ENCODE measurements at places on chromosomes 6 and 20.

DNA sequence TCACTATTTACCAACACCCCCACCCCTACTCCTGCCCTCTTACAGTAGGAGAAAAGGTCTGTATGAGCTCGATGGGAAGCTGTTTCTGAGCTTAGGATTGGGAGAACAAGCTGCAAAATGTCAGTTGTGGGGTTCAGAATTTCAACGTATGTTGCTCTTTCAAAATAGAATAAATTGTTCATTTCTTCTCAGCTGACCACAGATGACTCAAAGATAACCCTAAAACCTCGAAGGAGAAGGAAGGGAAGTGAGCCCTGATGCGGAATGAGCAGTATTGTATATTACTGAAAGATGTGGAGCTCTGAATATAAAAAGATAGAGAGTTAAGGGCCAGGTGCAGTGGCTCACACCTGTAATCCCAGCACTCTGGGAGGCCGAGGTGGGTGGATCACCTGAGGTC is 35.9 kb upstream of the MYLIP start:
- no peak for DNase-seq

- no peak for DNase-seq
Measured at GRCh38 chr6:39059496-39060310, 11.1 kb downstream of the GLP1R start.

- DNase-seq, result no peak
Measured at GRCh38 chr6:15770347-15771143, 107.7 kb upstream of the DTNBP1 start.

DNA sequence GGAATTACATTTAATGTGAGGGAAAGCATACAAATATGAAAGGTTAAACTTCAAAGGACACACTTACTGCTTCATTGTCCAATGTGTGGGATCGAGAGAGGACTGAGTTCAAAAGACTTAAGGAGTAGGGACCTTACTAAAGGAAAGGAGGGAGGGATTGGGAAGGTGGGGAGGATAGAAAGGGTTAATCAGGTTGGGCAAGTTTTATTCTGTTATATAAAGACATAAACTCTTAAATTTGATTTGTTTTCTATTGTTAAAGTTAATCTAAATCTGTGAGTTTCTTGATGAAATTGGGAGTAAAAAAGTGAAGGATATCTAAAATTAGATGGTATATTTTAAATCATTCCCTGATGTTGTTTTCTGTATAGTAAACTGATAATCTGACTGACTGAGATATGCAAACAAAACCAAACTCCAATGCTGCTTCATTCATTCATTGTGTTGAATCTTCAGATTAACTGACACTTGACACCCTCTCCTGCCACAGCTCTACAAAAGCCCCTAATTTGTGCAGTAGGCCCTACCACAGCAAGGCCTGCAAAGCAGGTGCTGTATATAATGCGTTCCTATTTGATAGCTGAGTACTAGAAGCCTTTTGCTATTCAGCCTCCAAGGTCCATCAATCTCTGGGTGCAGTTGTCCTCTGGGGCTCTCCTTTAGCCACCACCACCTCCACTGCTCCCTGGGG is 1.3 kb upstream of the UBE2J1 start:
- no peak for DNase-seq

DNA sequence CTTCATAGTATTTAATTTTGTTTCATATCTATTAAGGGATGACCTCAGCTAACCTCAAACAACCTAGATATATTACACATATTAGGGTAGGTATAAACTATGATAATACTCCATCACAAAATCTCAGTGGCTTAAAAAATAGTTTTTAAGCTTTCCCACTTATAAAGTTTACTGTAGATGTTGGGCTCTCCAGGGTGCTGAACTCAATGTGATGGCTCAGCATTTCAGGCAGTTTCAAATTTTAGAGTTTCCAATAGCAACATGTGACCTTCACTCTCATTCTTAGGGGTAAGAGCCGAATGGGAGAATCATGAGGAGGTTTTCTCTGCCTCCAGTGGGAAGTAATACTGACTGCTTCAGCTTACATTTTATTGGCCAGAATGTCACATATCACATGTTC is 357.3 kb downstream of the MEI4 start:
- no peak for DNase-seq

GRCh38 chr20:19823216-19823615 is 65.2 kb downstream of the RIN2 start:
- no peak for DNase-seq

Measured in stimulated activated CD4-positive, alpha-beta T cell treated with anti-CD3 and anti-CD28 coated beads, Interleukin-15, amount 100 ng/mL, for 1 hour (primary cell).